ENCODE measurements at places on chromosomes 2 and 18.

DNA sequence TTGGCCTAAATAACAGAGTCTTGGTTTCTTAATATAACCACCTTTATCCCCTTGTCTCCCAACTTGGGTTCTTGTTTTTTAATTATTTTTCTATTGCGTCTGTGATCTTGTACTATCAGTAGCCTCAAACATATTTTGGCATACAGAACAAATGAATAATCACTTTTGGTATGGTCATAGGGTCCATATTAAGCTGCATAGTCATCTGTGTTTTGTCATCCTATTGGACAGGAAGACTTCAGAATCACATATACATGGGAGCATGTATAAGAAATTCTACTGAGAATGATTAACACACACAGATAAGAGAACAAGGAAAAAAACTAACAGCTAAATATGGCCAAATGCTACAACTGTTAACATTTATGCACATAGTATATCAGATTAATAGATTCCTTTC, 126.0 kb downstream of the MEP1B start:
- DNase-seq, result no peak

DNA sequence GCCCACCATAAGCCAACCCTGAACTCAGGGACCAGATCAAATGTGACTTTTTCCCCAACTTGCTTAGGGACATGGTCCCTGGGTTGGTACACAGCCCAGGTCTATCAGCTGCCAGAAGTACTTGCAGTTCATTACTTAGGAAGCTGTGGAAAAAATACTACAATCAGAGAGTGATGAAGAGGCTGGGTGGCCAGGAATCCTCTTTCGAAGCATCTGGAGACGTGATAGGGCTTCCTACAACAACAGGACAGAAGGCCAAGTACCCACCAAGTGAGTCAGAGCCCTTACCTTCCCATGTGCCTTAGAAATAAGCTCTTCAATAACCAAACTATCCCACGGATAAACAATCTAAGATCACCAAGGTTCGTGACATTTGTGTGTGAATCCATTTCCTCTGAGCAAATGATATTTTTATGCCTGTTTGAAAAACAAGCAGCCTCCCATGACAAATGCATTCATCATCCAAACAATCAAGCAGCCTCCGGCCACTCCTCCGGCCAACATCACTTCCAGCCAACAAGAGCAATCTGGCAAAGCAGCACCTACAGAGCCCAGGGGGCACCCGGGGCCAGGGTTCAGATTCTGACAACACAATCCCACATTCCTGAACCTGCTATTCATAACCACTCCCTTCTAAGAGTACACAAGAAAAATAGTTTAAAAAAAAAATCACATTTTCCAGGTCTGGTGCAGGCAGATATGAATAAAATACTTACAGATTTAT, 26.4 kb downstream of the TBC1D8 start:
- DNase-seq, result no peak

DNA sequence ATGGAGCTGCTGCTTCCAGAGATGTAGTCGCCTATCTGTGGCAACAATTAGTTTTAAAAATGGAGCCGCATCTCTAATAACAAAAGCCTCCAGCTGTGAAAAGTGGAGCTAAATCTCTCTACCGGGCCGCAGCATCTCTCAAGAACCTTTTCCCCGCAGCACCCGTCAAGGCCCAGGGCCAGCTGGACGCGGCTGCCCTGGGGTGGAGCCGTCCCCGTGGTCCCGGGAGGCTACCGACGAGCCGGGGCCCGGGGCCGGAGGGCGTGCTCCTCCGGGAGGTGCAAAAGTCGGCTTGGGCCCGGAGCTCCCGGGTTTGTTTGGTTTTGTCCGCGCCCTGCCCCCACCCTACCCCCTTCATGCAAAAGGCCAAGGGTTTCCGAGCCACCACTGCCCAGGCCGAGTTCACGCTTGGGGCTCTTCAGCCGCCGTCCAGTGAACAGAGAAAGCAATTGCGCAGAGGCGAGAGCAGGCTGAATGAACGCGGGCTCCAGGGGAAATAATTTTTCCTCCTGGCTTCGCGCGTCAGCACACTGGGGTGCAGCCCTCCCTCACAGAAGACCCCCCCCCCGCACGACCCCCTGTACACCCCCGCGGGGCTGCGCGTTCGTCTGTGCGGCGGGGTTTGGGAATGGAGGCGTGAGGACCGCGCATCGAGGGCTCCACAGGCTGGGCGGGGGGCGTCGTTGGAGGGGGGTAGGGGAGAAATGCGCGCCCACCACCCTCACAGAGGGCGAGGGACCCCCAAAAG, 557 bp upstream of the GREB1L start:
- DNase-seq, result no peak

DNA sequence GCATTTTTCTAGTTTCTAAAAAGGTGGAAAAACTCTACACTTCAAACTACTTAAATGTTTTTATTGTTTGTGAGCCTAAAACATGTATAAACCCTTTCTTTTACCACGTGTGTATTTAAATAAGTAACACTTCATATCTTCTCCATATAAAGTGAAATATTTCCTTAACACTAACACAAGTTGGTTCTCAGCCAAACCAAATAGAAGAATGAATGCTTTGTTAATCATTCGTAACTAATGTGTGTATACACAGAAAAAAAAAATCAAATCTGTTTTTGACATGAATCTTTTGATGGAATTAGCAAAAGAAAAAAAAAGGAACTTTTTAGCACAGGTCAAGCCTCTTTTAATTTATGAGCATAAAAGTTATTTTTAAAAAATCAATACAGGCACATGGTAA, 89.3 kb downstream of the EHBP1 start:
- no peak for DNase-seq

- DNase-seq, result no peak
Measured at GRCh38 chr2:113822087-113822815, 65.8 kb upstream of the SLC35F5 start.

- no peak for DNase-seq
Measured at GRCh38 chr2:165637396-165637795, 156.7 kb downstream of the GALNT3 start.

DNA sequence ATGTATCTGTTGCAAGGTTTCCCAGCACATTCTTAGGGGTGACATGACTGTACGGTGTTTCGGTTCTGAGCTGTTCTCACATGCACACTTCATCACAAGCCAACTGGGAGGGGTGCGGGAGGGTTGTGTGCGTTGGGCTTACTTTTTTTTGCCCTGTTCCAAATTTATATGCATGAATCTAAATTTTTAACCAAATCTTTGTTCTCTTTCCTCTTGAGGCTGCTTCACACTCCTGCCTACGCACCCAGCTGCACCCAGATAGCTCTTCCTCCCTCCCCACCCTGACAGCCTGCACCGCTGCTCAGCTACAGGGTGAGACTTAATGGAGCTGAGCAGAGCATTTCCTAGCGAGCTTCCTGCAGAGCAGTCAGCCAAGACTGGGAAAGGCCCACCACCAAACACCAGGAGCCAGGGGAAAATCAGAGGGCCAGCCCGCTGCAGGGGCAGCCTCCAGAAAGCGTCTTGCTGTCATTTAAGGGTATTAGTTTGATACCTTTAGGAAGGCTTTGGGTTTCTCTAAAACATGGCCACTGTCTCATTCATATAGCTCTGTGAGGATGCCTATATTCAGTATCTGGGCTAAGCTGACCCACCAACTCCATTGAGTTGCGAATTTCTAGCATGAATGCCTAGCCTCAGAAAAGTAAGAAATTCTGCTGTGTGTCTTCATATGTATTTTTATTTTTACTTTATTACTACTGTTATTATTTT, 84.5 kb downstream of the POU3F3 start:
- no peak for DNase-seq

- no peak for DNase-seq
Measured at GRCh38 chr18:75047240-75047961, 161.5 kb downstream of the PTGR3 start.

DNA sequence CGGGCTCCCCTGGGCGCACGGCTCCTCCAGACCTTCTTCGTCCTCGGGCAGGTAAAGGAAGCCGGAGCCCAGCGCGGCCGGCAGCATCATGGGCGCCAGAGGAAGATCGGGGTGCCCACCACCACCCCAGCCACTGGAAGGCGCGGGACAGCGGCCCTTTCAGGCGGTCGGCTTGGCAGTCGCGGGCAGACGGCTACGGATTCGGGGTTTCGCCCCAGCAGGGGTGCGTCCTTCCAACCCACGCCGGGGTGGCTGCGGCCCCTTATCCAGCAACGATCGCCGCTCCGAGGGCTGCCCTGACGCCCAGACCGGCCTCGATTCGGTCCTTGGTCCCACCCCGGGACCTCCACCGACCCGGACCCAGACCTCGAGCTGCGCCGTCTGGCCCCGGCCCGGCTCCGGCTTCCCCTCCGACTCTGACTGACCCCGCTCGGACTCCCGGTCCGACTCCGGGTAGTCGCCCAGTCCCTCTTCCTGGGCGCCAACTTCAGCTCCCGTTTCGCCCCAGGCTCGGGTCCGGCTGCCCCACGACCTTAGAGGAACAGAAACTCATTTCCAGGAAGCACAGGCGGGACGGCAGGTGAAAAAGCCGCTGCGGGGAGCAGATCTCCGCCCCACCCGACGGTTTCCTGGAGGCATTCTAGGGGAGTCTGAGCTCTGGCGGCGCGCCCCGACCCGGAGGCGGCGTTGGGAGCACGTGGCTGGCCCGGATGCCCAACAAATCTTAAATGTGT, 30.2 kb upstream of the SSB start:
- no peak for DNase-seq

GRCh38 chr18:37274309-37275236, 291.0 kb downstream of the CELF4 start:
- DNase-seq, result no peak

GRCh38 chr2:150705357-150705756, 217.9 kb upstream of the RND3 start:
- DNase-seq, result no peak

DNA sequence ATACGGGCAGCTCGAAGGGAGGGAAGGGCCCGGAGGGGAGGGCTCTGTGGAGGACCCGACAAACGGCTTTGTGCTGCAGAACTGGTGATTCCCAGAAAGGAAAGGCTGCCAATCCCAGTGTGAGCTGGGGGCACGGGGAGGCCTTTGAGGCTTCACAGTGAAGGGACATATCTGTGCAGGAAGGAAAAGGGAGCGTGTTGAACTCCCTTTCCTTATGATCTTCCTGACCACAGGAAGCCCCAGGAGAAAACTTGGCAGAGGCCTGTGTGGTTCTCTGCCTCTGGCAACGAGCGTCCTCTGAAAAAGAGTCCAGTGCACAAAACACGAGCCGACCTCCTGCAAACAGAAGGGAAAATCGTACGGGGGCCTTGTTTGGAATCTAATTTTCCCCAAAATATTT, 683.5 kb upstream of the SALL3 start:
- no peak for DNase-seq

GRCh38 chr2:168159754-168160585, 87.4 kb downstream of the STK39 start:
- DNase-seq, result no peak

DNA sequence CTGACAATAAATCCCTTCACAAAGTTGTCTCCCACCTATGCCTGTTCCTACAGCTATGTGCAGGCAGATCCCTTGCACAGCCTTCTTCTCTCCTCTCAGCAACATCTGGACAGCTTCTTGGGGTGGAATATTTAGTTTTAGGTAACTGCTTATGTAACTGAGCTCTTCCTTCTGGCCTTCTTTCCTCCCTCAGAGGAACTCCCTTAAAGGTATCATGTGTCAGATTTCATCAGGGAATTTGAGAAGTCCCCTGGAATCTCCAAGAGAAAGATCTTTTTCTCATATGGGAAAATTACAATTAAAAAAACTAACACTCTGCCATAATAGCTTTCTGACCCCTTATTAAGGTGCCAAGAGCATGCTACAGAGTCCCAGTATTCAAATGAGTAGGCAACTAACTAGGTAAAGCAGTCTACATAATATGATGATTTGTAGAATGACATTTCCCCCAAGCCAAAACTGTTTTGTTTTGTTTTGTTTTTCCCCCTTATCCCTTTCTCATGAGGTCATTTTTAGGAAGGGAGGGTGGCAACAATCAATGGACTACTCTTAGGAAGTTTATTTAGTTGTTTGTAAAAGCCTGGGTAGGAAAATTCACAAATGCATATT, 2.4 kb downstream of the TMEM200C start:
- no peak for DNase-seq

DNA sequence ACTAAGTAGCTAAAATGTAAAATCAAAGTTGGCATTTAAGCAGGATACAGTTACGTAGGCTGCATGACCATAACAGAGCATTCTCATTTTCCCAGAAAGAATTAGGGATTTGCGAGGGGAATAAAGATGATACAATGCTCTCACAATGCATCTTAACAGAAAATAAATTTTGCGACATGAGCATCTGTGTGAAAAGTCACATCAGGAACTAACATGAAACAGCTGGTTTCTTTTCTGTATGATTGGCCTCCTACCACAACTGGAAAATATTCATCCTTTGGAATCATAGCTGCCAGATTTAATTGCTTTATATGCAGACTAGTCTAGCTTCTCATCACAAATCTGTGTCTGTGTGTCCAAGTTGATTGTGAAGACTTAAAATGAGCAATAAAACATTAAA, 66.0 kb downstream of the KCTD18 start:
- DNase-seq, result no peak

GRCh38 chr2:127669056-127669455, 6.3 kb downstream of the LIMS2 start:
- DNase-seq, result no peak
